Sigmoid colon (tissue), 7 donors: ENCODE measurements at places on chromosomes 7 and 10. TPM values are rescaled to one million over a fixed set of nuclear protein-coding genes. Genes with fewer than 3 reads are reported as not detected.

GRCh38 chr10:108688314-108688713 lies 1235.0 kb downstream of the XPNPEP1 start:
- H3K4me1 ChIP-seq: no peaks in the 10 kb centered on the region
- H3K27me3 ChIP-seq: no peaks in the 10 kb centered on the region
- no peak overlapping the region for H3K4me3 ChIP-seq
- H3K27ac ChIP-seq: no peak overlapping the region

- no peaks in the 10 kb centered on the region for H3K4me1 ChIP-seq
- DNase-seq: no peak
- no peak overlapping the region for H3K27ac ChIP-seq
- no peaks in the 10 kb centered on the region for H3K27me3 ChIP-seq
These were observed 48.4 kb downstream of the GATA3 start for GRCh38 chr10:8102708-8103401.

GIMAP7 gene
- total RNA-seq: 10.0 TPM

KCNIP2 gene
- total RNA-seq: 2.0 TPM

AGAP4 gene
- total RNA-seq: 15.3 TPM

- no peaks in the 10 kb centered on the region for H3K4me1 ChIP-seq
- H3K36me3 ChIP-seq: no peaks in the 10 kb centered on the region
- no peak for DNase-seq
- no peaks in the 10 kb centered on the region for H3K27me3 ChIP-seq
These were observed 1037.0 kb downstream of the CNTNAP2 start for GRCh38 chr7:147153571-147153970.

DNA sequence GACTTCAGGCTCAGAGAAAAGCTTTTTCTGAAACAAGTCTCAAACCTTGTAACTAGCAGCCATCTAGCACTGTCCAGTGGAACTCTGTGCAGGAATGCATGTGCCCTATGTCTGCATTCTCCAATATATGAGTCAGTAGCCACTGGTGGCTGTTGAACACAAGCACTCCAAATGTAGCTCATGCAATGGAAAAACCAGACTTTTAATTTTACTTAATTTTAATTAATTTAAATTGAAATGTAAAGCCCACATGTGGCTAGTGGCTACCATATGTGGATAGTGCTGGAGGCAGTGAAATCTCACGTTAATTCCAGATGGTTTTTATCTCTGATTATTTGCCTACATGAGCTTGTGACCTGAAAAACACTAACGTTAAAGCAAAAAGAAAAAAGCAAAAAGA lies 225.1 kb downstream of the GATA3 start:
- DNase-seq: no peak
- H3K27me3 ChIP-seq: no peaks in the 10 kb centered on the region
- no peak overlapping the region for H3K4me3 ChIP-seq
- H3K27ac ChIP-seq: no peak overlapping the region
- H3K36me3 ChIP-seq: no peaks in the 10 kb centered on the region
- H3K4me1 ChIP-seq: no peaks in the 10 kb centered on the region

CCDC136 gene
- total RNA-seq: 53.7 TPM

DNA sequence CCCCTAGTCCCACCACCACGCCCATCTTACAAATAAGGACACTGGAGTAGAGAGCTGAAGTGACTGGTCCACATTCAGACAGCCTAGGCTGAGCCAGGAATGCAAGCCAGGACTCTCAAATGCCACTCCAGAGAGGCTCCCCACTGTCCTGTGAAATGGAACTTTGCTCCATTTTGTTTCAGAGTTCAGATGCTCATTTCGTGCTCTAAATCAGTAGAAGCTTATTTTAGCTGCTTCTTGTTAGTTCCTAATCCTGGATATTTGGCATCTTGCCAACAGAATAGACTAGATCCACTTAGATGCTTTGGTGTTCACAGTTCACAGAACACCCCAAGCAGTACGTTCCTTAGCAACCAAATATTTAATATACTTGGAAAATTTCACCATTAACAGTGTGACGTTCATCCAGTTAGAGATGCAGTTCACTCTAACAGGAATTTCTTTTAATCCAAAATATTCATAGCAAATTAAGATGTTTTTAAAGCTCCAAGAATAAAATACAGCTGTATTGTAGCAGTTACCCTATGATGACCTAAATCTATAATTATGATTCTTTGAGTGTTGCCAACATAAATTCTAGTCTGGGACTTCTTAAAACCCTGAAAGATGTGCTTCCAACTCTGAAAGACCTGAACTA lies 7.3 kb downstream of the MMP21 start:
- no peaks in the 10 kb centered on the region for H3K27me3 ChIP-seq
- peaks cover 18% of the 10 kb centered on the region for H3K4me1 ChIP-seq
- H3K36me3 ChIP-seq: peaks cover 16% of the 10 kb centered on the region
- DNase-seq: no peak

GRCh38 chr7:135753616-135754413 lies 5.2 kb upstream of the FAM180A start:
- H3K36me3 ChIP-seq: no peaks in the 10 kb centered on the region
- H3K4me1 ChIP-seq: peaks cover 34% of the 10 kb centered on the region
- H3K4me3 ChIP-seq: no peak overlapping the region
- no peaks in the 10 kb centered on the region for H3K27me3 ChIP-seq
- DNase-seq: no peak
- no peak overlapping the region for H3K27ac ChIP-seq

PLXNA4 gene
- total RNA-seq: 3.4 TPM

GRCh38 chr10:3792710-3793219 lies 7.8 kb upstream of the KLF6 start:
- H3K4me1 ChIP-seq: no peaks in the 10 kb centered on the region
- DNase-seq: no peak
- no peaks in the 10 kb centered on the region for H3K27me3 ChIP-seq
- no peak overlapping the region for H3K4me3 ChIP-seq

VENTX gene
- 1.1 TPM for total RNA-seq

MYL10 gene
- not detected for total RNA-seq

- no peaks in the 10 kb centered on the region for H3K27me3 ChIP-seq
- no peak overlapping the region for H3K27ac ChIP-seq
- no peak for DNase-seq
- no peaks in the 10 kb centered on the region for H3K4me1 ChIP-seq
- H3K36me3 ChIP-seq: no peaks in the 10 kb centered on the region
These were observed 57.7 kb downstream of the OSBPL3 start for GRCh38 chr7:24922099-24922773.

NSUN6 gene
- 7.7 TPM for total RNA-seq

- H3K27ac ChIP-seq: no peak overlapping the region
- H3K4me1 ChIP-seq: no peaks in the 10 kb centered on the region
- H3K27me3 ChIP-seq: no peaks in the 10 kb centered on the region
- no peak overlapping the region for H3K4me3 ChIP-seq
These were observed 9.3 kb downstream of the LIPA start for GRCh38 chr10:89242345-89242684.

- no peak overlapping the region for H3K27ac ChIP-seq
- H3K4me1 ChIP-seq: no peaks in the 10 kb centered on the region
- no peak for DNase-seq
- H3K27me3 ChIP-seq: no peaks in the 10 kb centered on the region
- no peaks in the 10 kb centered on the region for H3K36me3 ChIP-seq
- H3K4me3 ChIP-seq: no peak overlapping the region
These were observed 75.3 kb upstream of the FOXK1 start for GRCh38 chr7:4606797-4607196.

DNA sequence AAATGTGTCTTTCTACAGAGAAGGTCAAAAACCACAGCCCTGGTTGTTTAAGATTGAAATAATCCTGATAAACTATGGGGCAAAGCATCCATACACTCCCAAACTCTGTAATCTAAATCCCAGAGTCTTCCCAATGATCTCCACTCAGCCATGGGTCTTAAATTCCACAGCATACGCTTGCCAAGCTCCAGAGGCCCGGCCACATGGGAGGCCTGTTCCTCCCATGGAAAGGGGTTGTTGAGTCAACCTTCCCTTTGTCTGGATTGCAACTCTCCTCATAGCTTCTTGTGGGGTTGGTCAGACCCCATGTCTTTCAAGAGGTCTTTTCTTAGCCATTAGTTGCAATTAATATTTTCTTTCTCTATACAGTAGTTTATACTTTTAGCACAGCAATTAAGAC lies 718 bp upstream of the STEAP4 start:
- H3K27me3 ChIP-seq: peaks cover 15% of the 10 kb centered on the region
- no peak overlapping the region for H3K27ac ChIP-seq
- H3K4me3 ChIP-seq: no peak overlapping the region
- no peak for DNase-seq
- no peaks in the 10 kb centered on the region for H3K36me3 ChIP-seq

- H3K27me3 ChIP-seq: no peaks in the 10 kb centered on the region
- no peak for DNase-seq
- no peaks in the 10 kb centered on the region for H3K4me1 ChIP-seq
- H3K4me3 ChIP-seq: no peak overlapping the region
- no peaks in the 10 kb centered on the region for H3K36me3 ChIP-seq
- no peak overlapping the region for H3K27ac ChIP-seq
These were observed 13.1 kb downstream of the MAT1A start for GRCh38 chr10:80276335-80276734.

DNA sequence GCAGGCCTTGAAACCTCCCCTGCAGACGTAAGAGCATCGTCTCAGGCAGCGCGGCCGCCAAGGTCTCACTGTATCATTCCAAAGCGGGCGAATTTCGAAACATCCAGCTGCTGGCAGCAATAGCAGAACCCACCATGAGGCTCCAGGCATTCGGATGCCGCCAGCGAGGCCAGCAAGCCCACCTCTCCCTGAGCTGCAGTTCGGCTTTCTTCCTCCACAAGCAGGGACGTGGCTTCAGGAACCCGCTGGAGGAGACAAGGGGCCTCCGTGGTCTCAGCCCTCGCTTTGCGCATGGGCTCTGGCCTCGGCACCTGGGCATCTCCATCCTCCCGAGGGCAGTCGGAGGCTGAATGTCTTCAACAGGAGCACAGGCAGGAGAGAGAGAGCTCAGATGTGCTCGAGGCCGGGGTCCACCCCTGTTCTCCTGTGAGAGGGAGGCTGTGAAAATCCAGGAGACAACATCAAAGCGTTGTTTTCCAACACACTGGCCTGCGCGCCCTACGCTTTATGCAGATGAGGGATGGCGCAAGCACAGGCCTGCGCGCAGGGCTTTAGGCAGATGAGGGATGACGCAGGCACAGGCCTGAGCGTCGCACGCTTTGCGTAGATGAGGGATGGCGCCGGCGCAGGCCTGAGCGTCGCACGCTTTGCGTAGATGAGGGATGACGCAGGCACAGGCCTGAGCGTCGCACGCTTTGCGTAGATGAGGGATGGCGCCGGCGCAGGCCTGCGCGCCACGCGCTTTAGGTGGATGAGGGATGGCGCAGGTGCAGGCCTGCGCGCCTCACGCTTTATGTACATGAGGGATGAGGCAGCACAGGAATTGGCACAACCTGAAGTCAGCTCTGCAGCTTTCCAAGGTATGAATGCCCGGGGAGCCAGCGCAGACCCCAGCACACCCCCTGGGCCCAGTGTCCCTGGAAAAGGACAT lies 103.2 kb downstream of the WDR37 start:
- no peaks in the 10 kb centered on the region for H3K36me3 ChIP-seq
- H3K4me1 ChIP-seq: no peaks in the 10 kb centered on the region
- H3K4me3 ChIP-seq: no peak overlapping the region
- peak; percentile 50 for DNase-seq
- no peak overlapping the region for H3K27ac ChIP-seq
